ENCODE measurements at places on chromosomes 5 and 9. TPM values are rescaled to one million over a fixed set of nuclear protein-coding genes. Genes with fewer than 3 reads are reported as not detected.

DNA sequence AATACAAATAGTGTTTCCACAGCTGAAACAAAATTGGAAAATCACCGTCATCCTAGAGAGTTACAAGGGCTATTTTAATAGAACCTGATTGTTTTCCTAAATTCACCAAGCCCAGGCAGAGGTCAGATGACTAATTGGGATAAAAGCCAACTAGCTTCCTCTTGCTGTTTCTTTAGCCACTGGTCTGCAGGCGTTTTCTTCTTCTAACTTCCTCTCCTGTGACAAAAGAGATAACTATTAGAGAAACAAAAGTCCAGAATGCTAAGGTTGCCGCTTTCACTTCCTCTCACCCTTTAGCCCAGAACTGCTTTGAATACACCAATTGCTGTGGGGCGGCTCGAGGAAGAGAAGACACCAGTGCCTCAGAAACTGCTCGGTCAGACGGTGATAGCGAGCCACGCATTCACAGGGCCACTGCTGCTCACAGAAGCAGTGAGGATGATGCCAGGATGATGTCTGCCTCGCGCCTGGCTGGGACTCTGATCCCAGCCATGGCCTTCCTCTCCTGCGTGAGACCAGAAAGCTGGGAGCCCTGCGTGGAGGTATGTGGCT is at the start of gene TLR4:
TLR4 (plus strand) TSS at position 380 of the 552 bp plus-strand sequence; CDS start at position 450, 70 bp downstream.
- DNase-seq: peak; percentile 97

GRCh38 chr5:6599739-6600138 is 33.1 kb downstream of the NSUN2 start:
- no peak for DNase-seq

DNA sequence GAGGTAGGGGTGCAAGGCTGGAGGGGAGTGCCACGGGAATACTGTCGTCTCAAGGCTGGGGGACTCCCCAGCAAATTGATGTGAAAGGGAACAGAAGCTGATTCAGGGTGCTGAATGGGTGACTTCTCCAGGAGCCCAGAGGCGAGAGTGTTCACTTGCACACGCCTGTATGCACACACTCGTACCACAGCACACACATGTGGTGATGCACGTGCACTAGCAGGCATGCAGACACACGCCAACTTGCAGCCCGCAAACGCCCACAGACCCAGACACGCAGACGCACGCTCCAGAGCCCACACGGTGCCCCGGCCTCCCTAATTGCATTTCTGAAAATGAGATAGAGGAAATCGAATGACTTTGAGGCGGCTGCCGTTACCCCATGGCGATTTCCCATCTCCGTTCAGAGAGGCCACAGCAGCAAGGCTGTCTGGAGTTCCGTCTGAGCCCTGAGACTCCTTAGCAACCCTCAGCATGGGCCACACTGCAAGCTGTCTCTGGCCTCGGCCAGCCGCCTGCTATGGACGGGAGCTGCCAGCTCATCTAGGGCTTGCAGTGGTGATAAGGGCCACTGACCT is 9.1 kb upstream of the ADAMTS2 start:
- DNase-seq: no peak

GRCh38 chr5:171521219-171521633 is 101.8 kb downstream of the FGF18 start:
- peak; percentile 46 for DNase-seq

DNA sequence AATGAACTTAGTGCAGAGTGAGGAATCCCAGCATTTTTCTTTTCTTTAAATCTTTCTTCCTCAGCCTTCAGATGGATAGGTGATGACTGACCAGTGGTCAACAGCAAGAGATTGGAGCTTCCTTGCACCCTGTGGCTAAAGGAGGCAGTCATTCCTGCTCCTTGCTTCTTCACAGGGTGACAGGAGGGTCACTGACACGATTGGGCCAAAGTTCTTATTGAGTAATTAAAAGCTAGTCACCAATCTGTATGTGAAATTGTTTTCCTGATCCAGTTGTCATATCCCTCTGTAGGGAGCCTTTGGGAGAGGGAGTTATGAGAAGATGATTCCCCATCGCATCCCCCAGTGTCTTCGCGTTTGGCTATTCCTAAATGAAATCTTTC is 85.2 kb downstream of the CMYA5 start:
- DNase-seq: no peak

FTMT gene
- not detected for total RNA-seq

GRIA1 gene
- not detected for total RNA-seq

DNA sequence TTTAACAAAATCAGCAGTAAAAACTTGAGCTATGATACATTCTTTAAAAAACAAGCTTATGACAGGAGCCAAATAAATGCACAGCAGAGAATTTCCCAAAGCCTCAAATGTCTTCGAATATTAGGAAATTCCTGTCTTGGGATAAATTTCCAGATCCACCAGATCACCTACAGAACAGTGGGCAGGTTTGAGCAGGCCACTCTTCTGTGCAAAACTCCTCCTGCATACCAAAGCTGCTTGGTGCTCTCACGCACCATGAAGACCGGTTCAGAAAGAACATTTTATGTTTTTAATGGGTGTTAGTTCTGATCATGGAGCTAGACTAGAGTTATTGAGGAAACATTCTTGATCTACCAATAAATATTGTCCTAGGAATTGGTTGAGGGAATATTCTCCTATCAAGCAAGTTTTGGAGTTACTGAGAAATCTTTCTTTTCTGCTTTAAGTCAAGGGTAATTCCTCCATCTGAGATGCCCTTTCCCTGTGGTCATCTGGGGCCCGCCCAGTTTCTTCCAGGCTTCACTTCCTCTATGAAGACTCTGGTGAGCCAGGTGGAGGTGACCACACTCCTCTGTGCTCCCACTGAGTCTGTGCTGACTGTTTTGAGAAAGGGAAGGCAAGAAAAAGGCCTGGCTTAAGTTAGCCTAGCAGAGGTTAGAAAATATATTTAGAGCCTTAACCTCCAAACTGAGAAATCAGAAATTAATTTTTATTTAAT is 17.9 kb downstream of the TNFSF15 start:
- DNase-seq: no peak

SLC23A1 gene
- not detected for total RNA-seq
